ENCODE measurements at places on chromosomes 6 and 20.

DNA sequence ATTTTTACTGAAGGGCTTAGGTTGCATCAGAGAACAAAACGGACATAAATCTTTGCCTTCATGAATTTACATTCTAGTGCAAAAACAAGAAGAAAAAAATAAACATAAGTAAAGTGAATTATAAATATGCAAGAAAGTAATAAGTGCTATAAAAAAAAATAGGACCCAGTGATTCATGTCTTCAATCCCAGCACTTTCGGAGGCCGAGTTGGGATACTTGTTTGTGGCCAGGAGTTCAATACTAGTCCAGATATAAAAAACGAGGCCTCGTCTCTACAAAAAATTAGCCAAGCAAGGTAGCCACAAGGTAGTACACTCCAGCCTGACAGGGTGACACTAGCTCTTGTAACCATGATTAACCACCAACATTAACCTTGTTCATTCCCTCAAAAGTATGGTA lies 193.5 kb downstream of the SIM1 start:
- no peak for DNase-seq

DNA sequence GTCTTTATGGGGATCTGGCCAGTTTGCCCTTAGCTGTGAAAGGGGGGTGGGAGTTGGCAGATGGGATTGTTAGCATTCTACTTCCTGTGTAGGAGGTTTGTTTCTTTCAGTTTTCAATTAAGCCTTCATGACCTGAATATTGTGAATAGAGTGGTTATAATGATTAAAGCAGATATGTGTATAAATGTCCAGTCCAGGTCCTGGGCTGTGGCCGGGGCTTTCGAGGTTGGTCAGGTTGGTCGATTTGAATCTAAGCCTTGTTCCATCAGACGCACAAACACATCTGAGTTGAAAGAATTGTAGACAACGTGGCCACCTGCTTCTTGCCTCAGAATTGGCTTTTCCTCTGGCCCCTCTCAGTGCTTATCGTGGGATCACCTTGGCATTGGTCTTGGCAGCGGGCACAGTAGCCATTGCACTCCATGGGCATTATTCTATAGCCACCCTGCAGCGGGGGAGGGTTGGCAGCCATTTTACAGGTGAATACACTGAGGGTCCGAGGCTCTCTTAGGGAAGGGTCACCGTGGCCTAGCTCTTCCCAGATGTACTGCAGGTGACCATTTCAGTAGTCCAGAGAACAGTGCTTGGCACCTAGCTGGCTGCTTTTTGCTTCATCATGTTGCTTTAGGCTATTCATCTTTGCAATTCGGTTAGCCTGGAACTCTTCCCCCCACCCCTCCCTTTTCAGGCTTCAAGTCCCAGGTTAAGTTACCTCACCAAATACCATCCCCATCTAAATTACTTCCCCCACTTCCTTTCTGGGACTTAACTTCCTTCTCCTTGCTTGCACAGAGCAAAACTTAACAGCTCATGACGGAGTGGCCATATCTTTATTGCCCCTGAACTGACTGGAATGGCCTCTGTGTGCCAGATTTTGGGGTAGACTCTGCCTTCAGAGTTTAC lies 1.1 kb downstream of the RNF114 start:
- no peak for DNase-seq

DNA sequence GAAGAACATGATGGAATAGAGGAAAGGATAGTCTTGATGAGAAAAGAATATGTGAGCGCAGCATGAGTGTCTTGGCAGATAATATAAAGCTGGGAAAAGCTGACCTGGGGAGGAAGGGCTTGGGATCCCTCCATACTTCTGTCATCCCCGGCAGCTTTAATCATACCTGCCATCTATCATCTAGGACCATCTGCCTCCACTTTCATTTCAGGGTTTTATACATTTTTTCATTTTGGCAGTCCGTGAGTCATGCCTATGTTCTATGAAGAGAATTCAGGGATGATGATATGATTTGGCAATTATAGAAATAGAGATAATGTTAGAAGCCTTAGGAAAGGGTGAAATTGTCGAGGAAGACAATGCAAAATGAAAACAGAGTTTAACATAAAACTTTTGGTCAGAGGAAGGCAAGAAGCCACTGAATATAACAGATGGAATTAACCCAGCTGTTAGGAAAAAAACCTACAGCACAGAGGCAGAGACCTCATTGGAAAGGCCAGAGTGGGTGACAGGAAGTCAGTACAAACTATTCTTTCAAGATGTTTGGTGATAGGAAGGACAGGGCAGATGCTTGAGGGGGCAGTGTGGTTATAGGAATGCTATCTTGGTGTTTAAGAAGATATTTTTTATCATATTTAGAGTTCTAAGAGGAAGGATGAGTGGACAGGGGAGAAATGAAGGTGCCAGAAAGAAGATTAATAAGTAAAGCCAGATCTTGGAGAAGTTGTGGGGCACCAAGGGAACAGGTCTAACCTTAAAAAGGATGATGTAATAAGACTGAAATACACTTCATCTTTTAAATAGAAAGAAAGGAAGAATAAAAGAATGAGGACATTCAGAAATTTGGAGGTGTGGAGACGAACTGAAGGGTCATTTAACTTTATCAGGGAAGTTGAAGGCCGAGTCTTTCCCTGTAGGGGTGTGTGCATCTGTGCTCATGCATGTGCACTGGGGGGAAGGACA lies 37.8 kb downstream of the MARCKS start:
- no peak for DNase-seq

- DNase-seq = no peak
These were observed 97.2 kb downstream of the MAP3K4 start for GRCh38 chr6:161088676-161089328.

DNA sequence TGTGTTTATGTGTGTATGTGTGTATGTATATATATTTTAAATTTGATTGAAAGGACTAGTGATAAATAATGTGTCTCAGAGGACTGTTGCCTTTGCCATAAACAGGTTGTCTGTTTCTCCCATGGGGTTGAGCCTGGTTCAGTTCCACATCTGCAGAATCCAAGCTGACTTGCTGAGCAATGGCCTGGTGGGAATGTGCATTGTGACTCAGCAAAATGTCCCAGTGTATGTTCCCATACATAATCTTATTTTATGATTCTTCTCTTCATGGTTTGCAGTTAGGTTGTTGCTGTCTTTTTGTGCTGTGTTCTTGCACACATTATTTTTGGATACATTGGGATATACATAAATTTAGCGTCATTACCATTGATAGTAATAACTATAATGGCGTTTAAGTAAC lies 115.6 kb upstream of the SLC24A3 start:
- no peak for DNase-seq

DNA sequence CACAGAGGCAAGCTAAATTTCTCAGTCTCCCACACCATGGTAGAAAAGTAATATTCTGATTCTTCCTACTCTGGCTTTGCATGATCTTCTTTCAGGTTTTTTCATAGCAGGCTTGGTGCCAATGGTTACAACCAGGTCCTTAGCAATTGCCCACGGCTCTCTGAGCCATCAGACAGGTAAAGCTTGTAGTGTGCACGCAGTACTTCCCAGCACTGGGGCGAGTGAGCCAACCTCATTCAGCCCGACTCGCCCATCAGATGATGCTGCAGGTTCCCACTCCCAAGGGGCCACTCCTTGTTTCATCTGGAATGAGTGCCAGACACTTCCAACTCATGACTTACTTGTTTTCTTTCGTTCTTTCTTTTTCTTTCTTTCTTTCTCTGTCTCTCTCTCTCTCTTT lies 78.3 kb downstream of the PERP start:
- DNase-seq = no peak

GRCh38 chr6:55694148-55694547 lies 115.2 kb upstream of the HMGCLL1 start:
- DNase-seq = no peak

DNA sequence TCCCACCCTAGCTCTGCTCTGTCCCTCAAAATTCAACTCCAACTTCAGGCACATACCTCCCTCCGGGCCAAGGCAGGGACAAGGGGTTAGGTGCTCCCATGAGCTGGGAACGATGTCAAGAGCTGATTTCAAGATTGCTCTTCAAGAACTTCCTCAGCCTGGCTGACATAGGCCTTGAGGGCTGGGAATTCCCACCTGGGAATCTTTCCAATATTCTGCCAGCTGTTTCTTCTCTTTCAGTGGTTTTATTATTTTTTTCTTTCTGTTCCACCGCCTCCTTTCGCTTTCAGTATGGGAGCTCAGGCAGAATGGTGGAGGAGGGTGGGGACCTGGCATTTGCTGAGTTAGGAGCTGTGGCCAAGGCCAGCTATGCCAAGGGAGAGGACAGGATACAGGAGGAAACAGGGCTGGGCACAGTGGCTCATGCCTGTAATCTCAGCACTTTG lies 33.7 kb downstream of the SRSF3 start:
- DNase-seq = no peak

- DNase-seq = no peak
These were observed 101.5 kb upstream of the ZNFX1 start for GRCh38 chr20:49379338-49379737.

DNA sequence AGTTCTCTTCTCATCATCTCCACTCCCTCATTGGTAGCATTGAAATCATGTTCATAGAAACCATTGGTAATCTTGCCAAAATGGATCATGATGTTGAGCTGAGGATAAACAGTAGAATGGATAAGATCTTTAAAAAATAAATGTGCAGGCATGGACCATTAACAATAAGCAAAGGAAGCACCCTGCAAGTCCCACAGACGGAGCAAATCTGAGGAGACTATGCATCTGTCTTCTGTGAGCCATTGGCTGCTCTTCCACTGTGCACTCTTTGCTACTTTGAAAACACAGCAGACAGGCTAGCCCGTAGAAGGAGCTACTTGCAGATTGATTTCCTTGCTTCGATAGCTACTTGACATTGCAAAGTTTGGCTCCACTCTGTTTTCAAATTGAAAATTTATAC lies 535.0 kb downstream of the PKHD1 start:
- DNase-seq = no peak

DNA sequence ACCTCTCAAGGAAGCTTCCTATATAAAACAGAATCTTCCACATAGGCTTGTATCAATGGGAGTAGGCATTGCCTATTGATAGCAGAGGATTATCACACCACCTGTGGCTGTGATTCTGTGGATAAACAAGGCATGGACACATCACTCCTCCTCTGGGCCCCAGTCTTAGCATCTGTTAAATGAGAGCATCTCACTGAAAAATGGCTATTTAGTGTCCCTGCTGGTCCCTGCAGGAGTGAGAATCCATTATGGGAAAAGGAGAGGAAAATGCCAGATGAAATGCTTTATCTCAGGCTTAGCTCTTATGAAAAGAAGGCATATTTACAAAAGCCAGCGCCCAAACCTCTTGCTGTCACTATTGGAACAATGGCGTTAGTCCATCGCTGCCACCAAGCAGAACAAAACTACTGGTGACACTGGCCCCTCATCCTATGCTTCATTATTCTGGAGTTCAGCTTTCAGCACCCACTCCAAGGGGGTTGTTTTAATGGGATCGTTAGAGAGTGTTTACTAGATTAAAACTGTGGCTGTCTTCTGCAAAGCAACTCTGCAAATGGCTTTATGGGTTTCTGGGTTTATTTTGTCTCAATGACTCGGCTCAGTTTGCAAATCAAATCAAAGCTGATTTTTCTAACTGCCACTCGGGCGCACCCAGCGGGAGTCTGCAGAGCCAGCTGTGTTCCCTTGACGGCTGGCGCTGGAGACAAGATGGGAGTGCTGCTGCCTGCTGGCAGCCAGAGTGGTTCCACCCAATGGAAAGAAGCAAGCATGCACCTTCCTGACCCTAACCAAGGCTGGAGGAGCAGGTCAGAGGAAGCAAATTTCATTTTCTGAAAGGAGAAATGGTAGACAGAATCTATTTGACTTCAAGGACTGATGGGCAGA lies 658.8 kb upstream of the CHD6 start:
- no peak for DNase-seq

GRCh38 chr20:21396599-21397340 lies 556 bp downstream of the NKX2-4 start:
- DNase-seq = no peak

GRCh38 chr20:12786276-12786675 lies 222.5 kb upstream of the SPTLC3 start:
- no peak for DNase-seq

GRCh38 chr6:3242768-3243167 lies 15.3 kb upstream of the TUBB2B start:
- no peak for DNase-seq

DNA sequence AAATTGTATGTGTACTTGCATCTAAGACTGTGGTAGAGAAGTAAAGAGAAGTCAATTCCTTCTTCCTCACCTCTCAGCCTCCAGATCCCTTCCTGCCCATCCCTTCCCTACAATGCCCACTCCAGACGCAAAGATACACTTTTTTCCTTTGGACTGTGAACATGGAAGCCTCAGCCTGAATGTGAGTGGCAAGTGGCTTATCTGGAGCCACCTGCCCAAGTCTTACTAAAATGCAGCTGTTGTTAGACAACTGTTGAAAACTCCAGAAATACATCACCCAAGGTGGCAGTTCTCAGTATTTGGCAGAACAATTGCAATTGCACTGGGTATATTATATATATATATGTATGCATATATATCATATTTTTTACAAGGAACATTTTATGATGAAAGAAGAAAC lies 7.5 kb downstream of the VGLL2 start:
- DNase-seq = no peak

DNA sequence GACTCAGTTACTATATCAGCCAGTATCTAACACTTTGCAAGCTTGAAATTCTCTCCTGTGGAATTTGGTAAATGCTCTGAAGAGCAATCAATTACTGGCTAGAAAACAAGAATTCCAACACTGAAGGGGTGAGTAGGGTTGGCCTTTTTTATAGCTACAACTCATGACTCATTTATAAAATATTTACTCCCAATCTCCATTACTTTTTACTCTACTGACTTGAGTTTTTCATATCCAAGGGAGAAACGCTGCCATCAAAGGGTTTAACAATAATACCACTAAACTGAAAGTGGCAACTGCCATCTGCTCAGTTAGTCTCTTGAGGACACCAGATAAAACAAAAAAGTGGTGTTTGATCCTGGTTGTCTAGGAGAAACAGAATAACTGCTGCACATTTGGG lies 203.1 kb downstream of the UBE3D start:
- DNase-seq = no peak

DNA sequence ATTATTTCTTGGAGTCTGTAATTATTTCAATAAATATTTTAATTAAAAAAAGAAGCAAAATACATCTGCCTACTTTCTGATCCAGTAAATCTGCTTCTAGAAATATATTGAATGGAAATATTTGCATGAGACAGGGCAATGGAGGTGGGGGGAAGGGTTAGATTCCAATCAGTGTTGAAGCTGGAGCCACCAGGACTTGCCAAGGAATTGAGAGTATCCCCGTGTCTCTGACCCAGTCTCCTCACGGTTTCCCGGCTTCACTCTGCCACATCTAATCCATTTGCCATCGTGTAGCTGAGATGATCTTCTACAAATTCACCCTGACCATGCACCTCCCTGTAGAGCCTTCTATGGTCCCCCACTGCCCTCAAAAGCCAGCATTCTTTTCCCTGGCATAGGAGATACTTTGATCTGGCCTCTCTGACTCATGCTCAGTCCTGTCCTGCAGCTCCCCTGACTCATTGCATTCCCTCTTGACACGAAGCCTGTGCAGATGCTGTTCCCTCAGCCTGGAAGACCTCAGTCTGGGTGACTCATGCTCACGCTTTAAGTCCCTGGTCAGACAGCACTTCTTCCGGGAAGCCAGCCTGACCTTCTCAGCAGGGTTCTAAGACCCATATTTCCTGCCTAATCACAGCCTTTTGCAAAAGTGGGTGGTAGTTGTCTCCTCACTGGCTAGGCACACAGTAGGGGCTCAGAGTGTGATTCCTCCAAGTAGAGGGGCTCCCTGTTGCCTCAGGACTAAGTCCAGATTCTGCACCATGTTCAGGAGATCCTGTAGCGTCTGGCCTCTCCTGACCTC lies 23.0 kb upstream of the FKBP1A start:
- DNase-seq = no peak

- DNase-seq = no peak
These were observed 92.5 kb upstream of the NXT1 start for GRCh38 chr20:23257848-23258746.
